Adipocyte (in vitro differentiated cells): ENCODE measurements at places on chromosomes 5 and 9.
A peak's percentile ranks its signal among the peaks of the same experiment; 100 is the strongest.

DNA sequence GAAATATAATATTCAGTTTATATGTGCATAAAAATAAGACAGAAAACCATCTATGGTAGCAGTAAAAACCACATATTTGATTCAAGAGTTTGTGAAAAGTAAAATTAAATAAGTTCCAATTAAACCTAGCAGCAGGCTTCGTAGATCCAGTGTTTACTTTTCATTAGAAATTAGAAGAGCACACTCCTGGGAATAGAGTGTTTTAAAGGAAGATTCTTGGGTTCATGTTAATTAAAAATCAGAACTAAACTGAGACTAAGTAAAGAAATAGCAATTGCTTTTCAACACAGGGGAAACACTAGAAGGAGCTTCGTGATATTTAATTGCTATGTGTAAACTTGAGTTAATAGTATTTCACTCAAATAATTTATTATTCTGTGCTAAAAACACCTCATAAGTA is 1097.8 kb upstream of the CDH18 start:
- DNase-seq: no peak

DNA sequence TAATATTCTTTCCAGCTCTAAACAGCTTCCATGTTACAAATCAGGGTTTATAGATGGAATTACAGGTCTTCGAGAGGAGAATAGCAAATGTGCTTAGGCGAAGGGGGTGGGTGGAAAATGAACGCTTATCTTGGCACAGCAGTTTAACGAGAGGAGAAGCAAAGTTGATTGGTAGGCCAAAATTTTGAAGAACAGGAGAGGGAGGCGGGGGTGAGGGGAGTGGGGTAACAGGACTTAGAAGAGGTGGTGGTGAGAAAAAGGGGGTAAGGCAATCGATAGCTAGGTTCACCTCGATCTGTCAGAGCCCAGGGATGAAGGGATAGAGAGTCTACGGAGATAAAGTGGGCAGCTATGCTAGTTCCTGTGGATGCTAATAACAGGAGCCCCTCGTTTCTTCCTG is 764 bp downstream of the ANKRA2 start:
- DNase-seq: peak; percentile 24

- no peak for DNase-seq
Observed at GRCh38 chr9:92618633-92619225, 51.2 kb downstream of the IPPK start.

GRCh38 chr9:120360510-120360909 is 219.5 kb downstream of the CDK5RAP2 start:
- DNase-seq: no peak

DNA sequence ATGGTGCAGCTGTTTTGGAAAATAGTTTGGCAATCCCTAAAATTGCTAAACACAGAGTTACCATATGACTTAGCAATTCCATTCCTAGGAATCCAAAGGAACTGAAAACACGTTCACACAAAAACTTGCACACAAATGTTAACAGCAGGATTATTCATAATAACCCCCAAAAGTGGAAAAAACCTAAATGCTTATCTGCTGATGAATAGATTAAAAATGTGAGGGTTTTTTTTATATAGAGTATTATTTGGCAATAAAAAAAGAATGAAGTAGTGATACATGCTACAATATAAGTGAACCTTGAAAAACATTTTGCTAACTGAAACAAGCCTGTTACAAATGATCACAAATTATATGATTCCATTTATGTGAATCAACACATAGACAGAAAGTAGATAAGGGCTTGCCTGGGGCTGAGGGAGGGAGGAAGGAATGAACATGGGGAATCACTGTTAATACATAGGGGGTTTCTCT is 45.1 kb upstream of the TRIO start:
- peak; percentile 82 for DNase-seq

DNA sequence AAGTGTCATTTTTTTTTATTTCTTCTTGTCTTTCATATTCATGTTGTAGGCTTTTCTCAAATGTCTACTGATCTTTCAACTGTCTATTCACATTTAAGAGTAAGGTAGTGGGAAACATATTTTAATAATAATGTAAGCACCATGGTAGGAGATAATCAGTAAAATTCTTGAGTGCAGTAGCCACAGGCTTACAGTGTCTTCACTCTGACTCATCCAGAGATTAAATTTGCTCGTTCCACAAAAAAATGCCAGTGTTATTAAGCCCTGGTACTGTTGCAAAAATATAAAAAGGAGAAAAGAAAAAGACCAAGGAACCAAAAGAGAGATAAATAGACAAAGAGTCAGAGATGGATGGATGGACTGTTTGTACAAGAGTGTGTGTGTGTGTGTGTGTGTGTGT is 43.0 kb downstream of the PARP8 start:
- peak; percentile 0 for DNase-seq

DNA sequence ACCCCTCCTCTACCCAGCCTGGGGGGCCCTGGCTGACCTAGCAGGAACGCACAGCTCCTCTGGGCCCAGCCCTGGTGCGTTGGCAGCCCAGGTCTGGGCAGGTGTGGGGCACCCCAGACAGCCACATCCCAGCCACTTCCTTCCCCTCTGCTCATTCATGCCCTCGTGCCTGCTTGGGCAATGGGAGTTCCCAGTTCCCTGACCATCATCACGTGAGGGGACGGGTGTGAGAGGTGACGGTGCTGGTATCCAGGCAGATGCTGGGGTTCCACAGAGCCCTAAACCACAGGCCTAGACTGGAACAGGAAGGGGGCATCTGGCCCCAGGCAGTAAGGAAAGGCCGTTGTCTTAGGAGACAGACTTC is 8.4 kb downstream of the RALGDS start:
- no peak for DNase-seq

- DNase-seq: no peak
Observed at GRCh38 chr5:9263656-9264055, 282.2 kb downstream of the SEMA5A start.
